ENCODE measurements at places on chromosomes 1 and 21.

DNA sequence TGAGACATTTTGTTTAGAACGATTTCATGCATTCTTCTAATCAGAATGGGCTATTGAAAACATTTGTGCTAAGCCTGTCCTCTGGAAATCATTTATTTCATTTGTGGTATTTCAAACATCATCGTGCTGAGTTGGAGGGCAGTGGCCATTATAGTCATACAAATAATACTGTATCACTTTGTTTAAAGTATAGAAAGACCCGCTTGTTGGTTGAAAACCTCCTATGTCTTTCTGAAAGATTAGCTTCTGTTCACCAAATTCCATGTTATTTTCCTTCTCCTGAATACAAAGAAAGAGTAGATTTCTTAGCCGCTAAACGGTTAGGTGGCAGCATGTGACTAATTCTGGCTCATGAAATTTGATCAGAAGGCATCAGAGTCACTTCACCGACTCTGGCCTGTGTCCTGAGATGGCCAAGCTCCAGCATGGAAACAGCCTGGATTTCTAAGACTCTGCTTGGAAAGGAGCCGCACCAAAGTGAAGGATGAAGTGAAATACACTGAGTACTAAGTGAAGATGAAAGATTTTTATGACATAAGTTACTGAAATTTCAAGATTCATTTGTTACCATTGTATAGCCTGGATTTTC lies 355.1 kb downstream of the USP25 start:
- DNase-seq = no peak

DNA sequence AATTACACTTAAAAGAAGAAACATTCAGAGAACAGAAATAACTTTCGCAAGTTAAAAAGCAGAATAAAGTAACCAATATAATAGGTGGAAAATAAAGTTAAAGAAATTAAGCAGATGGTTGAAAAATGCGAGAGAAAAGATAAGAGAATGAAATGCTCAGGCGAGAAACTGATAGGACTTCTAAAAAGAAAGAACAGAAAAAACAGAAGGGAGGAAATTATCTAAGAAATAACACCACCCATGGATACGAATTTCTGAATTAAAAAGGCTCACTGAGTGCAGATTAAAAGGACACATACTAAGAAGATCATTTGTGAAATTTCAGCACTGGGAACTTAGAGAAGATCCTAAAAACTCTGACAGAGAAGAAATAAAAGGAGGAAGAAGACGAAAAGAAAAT lies 92.0 kb downstream of the HLX start:
- no peak for DNase-seq

DNA sequence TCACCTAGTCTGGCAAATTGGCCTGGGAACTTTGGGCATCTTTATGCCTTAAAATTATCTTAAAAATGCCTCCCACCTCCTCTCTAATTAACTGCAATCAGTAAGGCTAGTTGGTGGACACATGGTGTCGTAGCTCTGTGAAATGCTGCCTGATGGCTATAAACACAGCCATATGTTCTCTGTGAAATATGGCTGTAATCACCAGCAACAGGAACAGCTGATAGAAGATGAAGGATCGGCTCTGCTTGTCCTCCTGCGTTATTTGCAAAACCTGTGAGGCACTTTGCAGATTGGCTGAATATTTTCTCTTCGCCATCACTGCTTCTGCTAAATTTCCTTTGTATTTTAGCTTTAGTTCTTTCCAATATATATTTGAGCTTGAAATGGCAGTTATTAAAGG lies 419.6 kb downstream of the RWDD3 start:
- no peak for DNase-seq

- DNase-seq = no peak
Observed at GRCh38 chr1:65995336-65995735, 202.6 kb downstream of the PDE4B start.

DNA sequence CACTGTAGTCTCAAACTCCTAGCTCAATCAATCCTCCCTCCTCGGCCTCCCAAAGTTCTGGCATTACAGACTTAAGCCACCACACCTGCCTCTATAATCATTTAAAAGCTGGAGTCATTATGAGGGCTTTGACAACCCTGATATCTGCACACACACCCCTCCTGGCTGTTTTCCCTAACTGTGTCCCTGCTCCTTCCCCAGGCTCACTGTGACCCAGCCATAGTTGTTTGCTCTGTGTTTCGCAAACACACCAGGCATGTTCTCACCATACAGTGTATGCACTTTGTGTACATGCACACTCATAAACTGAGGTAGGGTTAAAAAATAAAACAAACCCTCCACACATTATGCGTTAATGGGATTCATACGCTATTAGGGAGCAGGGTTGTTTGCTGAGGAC lies 21.8 kb upstream of the IL20 start:
- no peak for DNase-seq

GRCh38 chr1:103960045-103960444 lies 210.3 kb downstream of the AMY1C start:
- no peak for DNase-seq

DNA sequence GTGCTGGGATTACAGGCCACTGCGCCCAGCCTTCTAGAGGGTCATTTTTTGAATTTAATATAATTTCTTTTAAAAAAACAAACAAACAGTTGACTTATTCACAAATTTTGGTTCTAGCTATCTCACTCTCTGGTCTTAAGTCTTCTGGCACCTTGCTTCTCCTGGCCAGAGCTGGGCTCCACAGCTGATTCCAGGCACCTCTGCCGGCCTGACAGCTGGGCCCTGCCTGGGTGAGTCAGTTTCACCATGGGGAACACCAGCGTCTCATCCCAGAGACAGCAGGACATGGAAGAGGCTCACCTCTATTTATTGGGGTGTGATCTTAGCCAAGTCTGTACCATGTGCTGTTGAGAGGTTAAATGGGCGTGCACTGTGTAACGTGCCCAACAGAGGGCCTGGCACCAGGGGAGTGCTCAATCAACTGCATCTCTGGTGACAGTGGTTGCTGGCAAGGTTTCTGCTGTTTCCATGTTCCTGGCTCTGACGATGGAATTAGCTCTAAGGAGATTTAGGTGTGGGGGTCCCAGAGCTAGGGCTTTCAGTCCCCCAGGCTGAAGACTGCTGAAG lies 956 bp downstream of the CPLANE2 start:
- peak; percentile 46 for DNase-seq

DNA sequence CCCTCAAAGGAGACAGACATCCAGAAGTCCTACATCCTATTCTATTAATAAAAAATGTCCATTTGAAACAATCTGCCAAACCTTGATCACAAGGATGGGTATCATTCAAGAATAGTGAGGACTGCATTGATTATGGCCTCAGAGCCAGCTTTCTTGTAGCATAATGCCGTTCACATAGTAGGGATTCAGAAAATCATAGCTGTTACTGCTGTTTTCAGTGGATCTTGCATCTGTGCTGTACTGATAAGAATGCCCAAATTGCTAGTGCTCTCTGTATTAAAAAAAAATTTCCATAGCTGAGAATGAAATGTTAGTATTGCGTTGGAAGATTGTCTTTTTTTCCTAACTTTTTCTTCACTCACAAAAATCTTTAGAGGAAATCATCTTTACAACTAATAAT lies 19.1 kb downstream of the BRDT start:
- DNase-seq = no peak

GRCh38 chr1:27246194-27246593 lies 11.8 kb downstream of the WDTC1 start:
- no peak for DNase-seq

DNA sequence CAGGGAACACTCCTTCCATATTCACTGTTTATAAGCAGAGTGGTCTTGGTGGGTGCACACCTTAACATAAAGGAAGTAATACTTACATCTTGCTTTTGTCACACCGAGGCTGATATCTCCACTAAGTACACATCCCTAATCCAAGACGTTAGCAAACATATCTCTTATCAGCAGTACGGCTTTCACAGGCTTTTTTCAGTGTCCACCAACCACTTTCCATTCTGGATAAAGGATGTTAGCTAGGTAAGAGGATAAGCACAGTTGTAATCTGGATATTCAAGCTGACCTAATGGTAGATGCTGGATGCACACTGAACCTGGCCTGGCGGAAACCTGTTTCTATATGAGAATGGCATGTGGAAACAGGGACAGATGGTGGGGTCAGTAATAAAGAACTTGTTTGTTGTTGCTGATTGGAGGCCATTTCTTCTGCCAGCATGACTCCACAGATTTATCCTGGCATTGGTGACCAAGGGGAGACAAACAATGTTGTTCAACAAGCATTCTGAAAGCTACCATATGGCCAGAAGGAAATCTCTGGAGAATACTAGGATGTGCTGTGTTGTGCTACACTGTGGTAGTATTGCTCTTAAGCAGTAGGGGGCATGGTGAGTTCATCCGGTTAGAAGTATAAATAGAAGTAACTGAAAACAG lies 416.4 kb downstream of the PTBP2 start:
- peak; percentile 43 for DNase-seq

DNA sequence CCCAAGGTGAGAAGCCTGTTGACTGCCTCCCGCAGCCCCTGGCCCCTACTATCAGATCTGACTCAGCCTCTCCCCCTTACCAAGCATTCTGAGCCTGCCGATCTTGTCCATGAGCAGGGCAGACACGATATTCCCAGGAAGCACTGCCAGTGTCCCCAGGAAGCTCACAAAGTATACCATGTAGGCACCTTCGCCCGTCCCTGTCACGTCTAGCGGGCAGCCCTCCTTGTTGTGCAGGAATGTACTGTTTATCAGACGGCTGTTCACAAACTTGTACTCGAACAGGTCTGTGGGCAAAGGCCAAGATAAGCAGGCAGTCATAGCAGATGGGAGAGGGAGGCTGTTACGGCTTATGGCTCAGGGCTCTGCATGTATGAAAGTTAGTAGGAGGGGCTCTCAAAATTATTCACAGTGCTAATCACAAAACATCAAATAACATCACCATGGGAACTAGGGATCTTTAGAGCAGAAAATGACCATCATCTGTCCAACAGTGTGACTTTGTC lies 7.3 kb downstream of the BOLA1 start:
- no peak for DNase-seq

DNA sequence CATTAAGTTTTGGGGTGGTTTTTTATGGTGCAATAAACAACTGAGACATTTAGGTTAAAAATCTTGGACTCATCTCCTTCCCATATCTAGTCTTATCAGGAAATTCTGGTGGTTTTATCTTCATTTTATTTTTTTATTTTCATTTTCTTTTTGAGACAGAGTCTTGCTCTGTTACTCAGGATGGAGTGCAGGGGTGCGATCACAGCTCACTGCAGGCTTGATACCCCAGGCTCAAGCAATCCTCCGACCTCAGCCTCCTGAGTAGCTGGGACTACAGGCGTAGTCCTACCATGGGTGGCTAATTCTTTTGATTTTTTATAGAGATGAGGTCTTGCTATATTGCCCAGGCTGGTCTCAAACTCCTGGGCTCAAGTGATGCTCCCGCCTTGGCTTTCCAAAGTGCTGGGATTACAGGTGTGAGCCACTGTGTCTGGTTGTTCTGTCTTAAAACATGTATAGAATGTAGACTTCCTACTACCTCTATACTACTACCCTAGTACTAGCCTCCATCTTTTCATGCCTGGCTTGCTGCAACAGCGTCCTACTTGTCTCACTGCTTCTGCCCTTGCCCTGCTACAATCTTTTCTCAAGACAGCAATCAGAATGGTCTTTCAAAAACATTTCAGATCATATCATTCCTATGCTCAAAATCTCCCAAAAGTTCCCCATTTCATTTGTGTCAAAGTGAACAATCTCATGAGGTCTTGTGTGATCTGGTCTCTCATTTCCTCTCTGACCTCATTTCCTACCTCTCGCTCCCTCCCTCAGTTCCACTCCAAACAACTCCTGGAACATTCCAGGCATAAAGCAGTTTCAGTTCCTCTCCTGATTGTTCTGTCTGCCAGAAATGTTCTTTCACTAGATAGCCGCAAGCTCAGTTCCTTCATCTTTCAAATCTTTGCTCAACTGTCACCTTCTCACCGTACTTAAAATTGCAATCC lies 5.9 kb upstream of the FCGR2A start:
- DNase-seq = no peak

GRCh38 chr1:186806477-186806876 lies 22.3 kb upstream of the PLA2G4A start:
- peak; percentile 33 for DNase-seq

GRCh38 chr1:246005067-246005466 lies 502.0 kb downstream of the SMYD3 start:
- DNase-seq = no peak

DNA sequence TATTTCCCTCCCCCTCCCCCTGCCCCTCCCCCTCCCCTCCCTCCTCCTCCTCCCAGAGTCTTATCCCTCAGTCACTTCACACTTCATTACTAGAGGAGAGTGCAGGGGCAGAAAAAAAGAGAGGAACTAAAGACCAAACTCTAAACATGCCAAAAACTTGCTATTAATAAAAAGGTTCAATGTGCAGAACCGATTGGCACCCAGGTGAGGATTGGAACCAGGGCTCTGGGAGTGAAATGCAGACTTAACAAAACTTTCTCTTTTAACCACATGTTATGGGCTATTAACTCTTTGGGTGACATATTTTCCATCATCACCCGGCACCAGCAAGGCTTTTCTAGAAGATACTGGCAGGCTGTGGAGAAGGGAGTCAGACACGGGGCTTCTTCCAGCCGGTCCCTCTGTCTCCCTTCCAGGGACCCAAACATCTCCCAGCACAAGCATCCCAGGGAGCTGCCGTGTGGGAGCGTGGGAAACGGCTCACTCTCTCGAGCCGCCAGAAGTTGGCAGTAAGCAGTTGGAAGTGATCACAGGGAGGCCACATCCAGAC lies 13.6 kb downstream of the NID1 start:
- DNase-seq = peak; percentile 20

DNA sequence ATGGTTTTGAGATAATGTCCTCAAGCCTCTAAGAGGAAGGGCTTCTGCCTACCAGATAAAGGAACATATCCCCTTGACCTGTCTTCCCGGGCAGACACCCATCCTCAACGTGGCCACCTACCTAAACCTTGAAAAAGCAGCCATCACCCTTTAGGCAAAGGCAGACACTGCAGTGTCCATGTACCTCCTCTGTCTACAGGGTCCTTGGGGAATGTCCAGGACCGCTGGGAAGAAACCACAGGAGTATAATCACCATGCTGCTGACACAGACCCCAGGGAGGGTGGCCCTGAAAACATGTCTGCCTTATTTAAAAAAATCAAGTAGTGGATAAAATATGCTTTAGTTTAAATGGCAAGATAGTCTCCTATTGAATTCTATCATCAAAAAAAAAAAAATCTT lies 16.6 kb downstream of the BCAR3 start:
- DNase-seq = no peak

DNA sequence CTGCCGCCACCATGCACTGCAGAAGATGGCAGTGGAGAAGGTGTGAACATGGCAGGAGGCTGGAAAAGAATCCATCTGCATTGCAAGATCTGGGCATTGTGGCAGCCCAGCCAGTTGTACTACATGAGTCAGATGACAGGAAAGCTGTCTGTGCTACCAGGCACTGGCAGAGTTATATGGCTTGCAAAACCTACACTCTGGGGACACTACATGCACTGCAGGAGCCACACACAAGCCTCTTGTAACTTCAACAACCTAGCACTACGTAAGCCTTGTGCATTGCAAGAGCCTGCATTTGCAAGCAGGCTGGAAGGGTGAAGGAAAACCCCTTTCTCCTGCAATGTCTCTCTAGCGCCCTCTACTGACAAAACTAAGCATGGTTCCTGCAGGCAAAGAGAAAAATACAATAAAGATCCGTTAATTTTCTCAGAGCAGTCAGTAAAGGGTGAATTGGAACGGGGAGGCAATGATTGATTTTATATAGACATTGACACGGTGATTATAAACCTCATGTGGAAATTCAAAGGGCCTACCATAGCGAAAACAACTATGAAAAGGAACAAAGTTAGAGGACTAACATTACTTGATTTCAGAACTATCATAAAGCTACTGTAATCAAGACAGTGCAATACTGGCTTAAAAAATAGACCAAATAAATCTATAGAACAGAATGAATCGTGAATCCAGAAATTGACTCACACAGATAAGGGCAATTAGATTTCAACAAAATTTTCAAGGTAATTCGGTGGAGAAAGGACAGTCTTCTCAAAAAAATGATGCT lies 26.2 kb upstream of the DYNLT5 start:
- DNase-seq = peak; percentile 87
